Type B pancreatic cell (in vitro differentiated cells): ENCODE measurements at places on chromosomes 16 and 17.

GRCh38 chr16:68781784-68782183 is 44.7 kb downstream of the CDH1 start:
- DNase-seq: no peak

GRCh38 chr16:2784358-2785100 is 2.8 kb downstream of the PRSS33 start:
- DNase-seq: no peak

DNA sequence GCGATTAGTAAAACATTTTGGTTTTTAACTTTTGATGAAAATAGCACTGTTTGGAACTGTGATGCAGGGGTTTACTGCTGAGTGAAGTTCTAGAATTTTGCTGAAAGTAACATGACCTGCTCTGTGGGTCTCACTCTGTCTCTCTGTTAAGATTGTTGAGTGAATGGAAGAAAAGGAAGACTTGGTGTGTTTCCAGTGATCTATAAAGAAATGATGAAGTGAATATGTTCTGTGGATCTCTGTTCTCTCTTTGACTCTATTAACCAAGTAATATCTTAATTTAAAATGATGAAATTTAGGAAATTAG is 148.4 kb downstream of the PRKCA start:
- DNase-seq: no peak

DNA sequence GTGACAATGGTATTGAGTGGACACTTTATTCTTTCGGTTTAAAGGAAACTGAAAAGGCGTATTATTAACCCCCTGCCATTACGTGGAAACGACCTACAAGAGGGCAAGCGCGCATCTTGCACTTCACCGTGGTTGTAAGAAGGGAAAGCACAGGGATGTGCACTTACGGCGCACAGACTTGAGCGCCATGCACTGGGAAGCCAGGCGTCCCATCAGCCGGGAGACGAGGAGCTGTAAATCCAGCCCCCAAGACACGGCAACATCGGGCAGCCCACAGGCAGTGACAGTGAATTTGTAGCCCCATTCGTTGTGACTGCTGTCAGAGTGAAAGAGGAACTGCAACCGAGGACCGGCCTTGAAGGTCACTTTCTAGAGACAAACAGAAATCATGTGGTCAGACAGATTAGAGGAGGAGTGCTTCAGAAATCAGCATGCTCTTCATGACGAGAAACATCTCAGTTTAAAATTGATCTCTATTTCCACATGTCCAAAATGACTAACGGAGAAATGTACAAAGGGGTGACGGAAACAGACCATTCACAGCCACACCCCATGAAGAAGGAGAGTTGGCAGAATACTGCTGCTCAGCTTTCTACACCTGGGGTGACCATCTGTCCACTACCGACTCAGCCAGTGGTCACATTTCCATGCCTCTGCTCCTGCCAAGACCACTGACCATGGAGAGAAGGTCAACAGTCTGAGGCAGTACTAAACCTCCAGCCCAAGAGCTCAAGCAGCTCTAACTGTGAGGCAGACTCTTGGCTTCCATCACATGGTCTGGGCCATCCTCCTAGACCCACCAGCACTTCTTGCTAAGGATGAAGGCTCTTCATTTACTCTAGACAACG is 68.6 kb downstream of the ZZEF1 start:
- no peak for DNase-seq

GRCh38 chr17:30253312-30253711 is 17.8 kb upstream of the SLC6A4 start:
- no peak for DNase-seq

- DNase-seq: no peak
Measured at GRCh38 chr17:58338841-58339754, 10.5 kb upstream of the TSPOAP1 start.

DNA sequence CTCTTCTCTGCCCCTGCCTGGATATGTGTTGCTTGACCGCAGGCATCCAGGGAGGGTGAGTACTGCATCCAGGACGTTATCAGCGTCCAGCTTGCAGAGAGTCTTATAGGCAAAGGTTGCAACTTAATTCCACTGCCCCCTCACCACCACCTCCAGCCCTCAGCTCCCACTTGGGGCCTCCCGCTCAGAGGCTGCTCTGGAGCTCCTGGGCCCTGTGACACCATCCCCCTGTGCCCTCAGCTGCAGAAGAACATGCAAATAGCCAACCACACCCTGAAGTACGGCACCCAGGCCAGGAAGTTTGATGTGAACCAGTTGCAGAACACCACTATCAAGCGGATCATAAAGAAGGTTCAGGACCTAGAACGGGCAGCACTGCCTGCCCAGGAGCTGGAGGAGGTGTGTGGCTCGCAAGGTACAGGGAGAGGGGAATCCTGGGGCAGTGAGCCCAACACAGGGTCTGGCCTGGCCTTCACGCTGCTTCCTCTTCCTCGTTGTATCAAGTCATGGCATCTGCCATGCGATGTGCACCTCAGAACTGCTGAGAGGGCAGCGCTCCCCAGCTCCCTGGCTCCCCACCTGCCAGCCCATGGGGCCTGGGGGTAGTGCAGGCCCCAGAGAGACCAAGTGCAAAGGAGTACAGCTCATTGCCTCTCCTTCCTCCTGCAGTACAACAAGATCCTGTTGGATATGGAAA is 9.6 kb downstream of the ACE start:
- DNase-seq: no peak

DNA sequence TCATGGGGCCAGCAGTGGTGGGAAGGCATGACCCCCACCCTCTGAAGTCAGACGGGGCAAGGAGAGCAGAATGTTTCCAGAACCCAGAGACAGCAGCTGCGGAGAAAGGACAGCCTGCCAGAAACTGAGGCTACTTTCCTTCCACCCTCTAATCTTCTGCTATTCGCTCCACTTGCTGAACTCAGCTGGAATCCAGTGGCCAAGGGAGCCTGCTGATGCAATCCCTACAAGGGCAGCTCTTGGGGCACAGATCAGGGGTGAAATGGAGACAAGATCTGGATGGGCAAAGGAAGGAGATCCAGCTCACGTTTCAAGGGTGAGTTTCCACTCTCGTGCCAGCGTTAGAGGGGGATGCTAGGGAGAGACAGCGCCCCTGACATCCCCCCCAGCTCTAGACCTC is 479.1 kb downstream of the SLC39A11 start:
- DNase-seq: no peak

GRCh38 chr17:77451894-77452852 is 311.4 kb downstream of the SEC14L1 start:
- DNase-seq: no peak

DNA sequence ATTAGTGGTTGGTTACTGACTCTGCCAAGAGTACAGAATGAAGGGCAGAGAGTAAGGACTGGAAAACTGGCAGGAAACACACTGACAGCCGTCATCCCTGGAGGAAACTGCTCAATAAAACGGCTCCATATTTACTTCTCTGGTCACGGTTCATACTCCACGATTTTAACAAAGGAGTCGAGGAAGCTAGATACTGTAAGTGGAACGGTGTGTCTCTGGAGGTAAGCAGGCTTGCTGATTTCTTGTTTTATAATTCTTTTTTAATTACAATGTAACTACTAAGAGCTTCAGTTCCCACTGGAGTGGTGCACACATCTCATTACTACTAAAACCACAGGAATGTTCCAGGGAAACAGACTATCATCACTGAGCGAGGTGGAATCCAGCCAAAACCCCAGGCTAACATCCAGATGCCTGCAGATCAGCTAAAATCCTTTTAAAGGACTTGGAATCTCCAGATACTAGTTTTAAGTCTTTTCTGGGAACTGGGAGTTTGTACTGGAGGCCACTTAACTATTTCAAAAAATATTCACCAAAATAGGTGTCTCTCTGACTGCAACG is 17.8 kb downstream of the SERPINF1 start:
- no peak for DNase-seq

GRCh38 chr17:29929006-29929532 is 959 bp downstream of the SSH2 start:
- no peak for DNase-seq
